ENCODE measurements at places on chromosomes 16 and 17.

DNA sequence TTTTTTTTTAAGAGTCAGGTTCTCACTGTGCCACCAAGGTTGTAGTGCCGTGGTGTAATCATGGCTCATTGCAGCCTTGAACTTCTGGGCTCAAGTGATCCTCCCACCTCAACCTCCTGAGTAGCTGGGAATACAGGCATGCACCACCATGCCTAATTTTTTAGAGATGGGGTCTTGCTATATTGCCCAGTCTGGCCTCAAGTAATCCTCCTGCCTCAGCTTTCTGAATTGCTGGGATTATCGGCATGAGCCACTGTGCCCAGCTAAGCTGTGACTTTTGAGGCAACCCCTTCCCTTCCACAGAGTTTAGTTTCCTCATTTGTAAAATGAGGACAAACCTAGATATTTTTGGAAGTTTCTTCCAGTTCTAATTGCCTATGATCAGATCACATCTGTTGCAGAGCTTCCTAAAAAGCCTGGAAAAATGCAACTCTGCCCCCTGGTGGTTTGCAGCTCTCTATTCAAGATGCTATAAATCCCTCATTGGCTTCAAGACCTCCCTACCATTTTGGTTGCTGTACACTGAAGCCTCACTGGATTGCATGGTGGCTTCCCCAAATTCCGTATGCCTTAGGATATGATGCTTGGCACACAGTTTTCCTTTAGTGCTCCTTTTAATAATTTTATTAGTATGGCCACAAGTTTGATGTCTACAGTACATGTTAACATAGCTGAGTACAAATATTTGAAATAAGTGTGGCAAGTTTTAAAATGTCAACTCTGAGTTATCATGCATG lies 19.3 kb downstream of the GDE1 start:
- peak; percentile 66 for DNase-seq

DNA sequence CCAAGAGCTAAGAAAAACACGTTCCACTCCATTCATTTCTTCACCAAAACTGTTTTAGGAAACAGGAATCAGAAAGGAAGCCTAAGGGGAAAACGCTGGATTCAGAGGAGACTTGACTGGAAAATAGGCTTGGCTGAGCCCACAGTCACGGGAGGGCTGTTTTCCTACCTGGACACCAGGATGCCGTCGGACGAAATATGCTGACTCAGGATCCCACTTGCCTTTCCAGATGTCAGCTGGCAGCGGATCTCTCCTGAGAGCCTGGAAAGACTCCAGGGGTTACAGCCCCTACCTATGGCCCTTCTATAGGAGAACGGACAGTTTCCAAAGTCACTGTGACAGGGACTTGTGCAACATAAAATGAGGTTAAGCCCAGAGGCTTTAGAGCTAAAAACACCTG lies 245.1 kb downstream of the C16orf95 start:
- no peak for DNase-seq

DNA sequence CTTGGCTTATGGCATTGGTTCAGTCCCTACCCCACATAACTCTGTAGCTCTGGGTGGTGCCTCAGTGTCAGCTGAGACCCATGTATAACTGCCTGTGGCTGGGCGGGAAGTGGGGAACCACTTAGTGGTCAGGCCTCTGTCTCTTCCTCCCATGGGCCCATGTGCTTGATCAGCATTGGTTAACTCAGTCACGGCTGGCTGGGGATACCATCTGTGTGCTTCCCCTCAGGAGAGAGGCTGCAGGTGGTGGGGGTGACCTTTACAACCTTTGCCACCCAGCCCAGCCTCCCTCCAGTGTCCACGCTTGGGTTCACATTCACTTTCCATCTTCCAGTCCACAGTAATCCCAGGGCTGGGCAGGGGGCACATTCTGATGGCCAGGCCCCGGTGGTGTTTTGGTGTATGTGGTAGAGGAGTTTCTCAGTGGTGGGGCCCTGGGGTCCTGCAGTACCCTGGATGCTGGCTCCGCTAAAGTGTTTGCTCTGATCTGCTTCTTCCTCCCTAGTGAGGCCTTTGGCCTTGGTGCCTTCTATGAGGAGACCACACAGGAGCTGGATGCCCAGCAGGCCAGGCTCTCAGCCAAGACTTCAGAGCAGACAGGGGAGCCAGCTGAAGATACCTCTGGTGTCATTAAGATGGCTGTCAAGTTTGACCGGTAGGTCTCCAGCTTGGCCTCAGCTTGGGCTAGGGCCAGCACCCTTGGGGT lies 10.2 kb upstream of the NFATC3 start:
- no peak for DNase-seq

DNA sequence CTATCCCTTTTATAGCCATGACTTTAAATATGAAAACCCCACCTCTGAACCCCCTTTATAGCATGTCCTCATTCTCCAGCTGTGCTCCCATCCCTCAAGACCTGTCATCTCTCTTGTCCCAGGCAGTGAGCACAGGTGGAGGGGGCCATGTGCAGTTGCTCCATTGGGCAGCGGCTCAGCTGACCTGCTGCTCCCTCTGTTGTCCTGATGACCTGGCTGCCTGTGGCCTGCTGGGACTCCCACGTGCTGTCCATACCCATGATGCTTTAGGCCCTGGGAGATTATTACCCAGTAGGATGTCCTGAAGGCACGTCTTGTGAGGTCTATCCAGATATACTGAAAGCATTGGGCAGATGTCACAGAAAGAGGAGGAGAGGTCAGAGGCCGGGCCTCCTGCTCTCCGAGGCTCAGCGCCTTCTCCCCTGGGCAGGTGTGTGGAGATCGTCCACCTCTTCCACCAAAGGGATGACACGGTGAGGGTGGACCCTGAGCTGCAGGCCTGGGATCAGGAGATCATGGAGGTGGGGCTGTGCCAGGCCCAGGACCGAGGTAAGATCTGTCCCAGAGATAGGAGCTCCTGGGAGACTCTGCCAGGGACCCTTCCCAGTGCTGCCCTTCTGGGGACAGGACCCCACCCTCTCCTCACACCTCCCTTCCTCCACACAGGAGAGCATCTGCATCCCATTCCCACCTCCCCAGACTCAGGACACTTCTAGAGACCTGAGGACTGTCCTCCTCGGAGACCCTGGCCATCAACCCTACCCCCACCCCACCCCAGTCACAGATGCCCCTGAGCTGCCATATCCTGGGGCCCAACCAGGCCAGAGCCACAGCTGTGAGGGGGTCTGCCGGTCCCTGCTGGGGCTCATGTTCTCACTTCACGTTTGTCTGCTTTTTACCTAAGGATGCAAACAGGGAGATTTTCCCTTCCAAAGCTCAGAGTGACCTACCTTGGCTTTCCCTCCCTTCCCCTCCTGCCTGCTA lies 58.0 kb downstream of the GOSR1 start:
- DNase-seq, result no peak

DNA sequence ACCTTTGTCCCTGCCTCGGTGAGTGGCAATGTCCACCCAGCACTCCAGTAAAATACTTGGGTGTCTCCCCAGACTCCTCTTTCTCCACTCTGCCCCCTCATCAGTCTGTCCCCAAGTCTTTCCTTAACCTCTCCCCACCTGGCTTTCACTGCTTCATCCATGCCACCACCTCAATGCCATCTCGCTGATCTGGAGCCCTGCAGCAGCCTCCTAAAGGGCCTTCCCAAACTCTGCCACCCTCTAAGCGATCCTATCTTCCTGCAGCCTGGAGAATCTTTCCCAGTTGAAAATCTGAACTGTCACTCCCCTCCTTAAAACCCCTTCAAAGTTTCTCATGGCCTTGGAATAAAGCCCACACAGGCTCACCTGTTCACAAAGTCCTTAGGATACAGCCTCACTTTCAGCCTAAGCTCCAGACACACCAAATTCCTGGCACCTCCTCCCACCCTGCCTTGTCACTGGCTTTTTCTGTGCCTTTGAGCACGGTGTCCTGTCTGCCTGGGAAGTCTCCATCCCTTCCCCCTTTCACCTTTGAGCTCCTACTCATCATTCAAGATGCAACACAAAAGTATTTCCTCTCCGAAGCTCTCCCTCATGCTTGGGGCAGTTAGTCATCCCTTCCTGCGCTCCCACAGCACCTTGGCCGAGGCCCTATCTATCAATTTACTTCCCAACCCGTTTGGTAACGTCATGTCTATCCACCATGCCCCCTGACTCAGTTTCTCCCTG lies 2.8 kb downstream of the WNK4 start:
- DNase-seq, result no peak

DNA sequence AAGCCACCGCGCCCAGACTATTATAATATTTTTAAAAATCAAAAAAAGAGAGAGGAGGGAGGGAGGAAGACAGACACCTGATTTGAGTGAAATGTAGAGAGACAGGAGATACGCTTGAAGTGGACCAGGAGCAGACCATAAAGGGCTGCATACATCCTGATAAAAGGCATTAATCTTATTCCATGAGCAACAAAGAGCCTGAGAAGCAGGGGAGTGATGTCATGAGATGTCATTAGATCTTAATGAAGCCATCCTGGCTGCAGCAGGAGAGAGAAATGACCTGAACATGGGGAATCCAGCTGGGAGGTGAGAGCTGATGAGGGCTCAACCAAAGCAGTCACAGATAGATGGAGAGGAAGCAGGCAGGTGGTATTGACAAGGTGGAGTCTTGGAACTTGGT lies 5.2 kb upstream of the HID1 start:
- no peak for DNase-seq

DNA sequence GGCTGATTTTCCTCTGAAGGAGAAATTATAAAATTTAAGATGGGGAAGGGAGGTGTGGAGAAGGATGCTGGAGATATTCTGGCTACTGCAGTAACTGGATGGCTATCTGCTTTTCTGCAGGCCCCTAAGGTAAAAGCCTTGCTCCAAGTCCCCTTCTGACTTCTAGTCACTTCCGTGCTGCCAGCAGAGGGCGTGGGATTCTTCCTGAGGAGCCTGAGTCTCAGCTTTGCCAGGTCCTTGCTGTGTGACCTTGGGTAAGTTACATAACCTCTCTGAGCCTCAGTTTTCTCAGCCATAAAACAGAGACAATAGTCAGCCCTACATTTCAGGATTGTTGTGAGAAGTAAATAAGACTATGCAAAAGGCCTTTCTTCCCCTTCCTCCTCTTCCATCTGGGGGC lies 24.3 kb upstream of the TMEM220 start:
- DNase-seq, result no peak

- peak; percentile 13 for DNase-seq
Observed at GRCh38 chr17:80970044-80970761, 21.4 kb upstream of the CHMP6 start.

GRCh38 chr16:28981517-28981916 lies 3.3 kb upstream of the LAT start:
- DNase-seq, result no peak

DNA sequence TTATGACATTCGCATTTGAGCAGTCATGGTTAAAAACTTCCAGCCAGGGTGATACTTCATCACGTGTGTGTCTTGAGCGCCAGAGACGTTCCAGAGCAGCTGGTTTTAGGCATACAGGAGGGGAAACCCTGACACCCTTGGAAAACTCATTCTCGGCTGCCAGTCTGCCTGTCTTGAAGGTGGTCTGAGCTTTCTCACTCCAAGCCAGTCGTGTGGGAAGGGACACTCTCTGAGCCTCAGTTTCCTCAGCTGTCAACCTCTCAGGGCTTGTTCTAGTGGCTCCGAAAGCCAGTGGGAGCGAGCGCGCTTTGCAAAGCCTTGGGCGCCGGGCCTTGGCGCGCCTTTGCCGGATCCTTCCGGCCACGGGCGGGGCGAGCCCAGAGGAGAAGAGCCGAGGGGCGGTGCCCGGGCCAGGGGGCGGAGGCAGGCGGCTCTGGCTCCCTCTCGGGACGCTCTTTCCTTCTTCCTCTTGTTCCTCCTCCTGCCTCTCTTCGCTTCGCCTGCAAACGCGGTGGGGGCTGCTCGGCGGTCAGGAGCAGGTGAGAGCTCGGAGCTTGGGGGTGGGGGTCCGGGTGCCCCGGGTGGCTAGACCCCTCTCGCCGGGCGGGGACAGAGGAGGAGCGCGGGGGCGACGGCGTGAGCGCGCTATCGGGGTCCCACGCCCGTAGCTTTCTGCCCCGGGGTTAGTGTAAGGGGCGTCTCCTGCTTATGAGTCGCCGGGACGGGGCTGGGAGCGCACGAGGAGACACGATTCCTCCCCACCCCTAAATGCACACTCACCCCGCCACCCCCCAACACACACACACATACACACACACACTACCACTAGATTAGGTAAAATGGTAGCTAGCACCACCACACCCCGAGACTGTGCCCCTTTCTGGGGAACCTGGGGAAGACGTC lies at the start of gene LDAF1:
Gene LDAF1 (plus strand): TSS at position 467 of the 903 bp plus-strand sequence. CDS start 2,509 bp downstream, outside the sequence.
- peak; percentile 75 for DNase-seq

DNA sequence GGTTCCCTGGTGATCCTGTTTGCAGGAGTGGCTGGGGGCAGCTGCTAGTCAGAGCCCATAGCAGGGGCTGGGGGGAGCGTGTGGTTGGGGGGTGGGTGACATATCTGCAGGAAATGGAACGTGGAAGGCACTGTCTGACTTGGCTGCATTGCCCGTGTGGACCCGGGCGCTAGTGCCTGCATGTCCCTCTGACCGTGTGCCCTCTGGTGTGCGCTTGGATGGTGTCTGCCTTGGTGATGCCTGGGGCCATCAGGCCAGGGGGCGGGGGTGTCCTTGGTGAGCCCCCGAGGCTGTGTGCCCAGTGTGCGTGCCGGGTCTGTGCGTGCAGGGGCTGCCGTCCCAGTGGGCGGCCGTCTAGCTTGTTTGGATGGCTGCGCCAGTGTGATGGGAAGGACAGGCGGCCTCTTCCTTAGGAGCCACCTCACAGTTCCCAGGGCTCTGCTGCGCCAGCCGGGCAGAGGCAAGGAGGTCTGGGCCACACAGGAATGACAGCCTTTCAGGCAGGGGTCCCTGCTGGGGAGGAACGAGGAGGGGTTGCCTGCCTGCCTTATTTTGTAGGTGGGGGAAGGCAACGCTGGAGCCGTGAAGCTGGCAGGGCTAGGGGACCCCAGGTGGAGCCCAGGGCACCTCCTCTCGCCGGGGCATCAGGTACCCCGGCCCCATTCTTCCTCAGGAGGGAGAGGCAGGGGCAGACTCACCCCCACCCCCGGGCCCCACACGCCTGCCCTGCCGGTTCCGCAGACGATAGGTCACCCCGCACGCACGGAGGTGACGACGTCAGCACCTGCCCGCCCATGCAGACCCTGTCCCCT lies 693 bp downstream of the NDRG4 start:
- DNase-seq, result no peak

DNA sequence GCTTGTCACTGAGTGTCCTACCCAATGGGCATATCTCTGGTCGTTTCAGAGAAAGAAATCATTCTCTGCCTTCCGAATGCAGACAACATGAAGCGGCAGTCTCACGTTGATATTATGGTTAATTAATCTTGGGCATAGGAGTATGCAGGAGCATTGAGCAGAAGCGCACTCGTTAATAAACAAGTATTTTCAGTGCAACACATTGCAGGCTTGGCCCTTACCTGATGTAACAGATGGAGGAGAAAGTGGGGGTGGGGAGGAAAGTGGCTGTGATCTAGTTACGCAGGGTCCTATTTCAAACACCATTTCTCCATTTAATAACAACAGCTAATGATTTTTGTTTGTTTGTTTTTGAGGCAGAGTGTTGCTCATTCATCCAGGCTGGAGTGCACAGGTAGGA lies 414.0 kb upstream of the RBFOX1 start:
- no peak for DNase-seq

All from NCI-H2029 (cell line).